ENCODE measurements at places on chromosomes 16 and 17. TPM values are rescaled to one million over a fixed set of nuclear protein-coding genes. Genes with fewer than 3 reads are reported as not detected.

DNA sequence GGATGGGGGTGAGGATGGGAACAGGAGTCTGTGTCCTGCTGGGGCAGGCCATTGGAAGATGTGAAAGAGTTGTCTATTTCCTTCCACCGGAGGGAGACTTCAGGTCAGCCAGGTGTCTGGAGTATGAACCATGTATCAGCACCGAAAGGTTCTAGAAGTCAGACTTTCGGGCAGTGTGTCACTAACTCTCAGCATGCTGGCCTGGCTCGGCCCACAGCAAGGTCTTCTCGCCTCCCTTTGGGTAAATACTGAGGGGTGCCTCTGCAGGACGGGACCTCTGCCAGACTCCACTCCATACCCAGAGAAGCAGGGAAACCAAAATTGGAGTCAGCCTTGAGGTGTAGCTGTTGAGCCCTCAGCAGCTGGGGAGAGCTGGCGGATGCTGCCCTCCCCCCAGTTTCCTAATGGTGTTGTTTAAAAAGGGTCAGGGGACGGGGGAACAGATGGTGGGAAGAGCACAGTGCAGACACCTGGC is 507 bp downstream of the CIITA start:
- DNase-seq: no peak

The KIF18B gene
- not detected for polyA plus RNA-seq

DNA sequence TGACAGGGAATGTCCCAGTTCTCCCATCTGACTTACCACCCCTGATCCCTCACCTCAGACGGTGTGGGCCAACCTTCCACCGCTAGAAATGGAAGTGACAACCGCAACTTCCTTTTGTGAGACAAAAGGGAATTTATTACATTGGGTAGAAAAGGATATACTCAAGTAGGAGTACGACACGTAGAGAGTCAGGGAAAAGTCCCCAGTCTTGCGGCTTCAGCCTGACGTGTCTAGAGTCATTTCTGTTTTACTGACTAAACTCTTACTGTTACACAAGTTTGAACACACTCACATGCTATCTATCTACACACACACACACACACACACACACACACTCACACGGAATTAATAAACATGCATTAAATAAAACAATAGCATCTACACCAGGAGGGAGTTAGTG is 178.9 kb downstream of the COPRS start:
- no peak for DNase-seq

DNA sequence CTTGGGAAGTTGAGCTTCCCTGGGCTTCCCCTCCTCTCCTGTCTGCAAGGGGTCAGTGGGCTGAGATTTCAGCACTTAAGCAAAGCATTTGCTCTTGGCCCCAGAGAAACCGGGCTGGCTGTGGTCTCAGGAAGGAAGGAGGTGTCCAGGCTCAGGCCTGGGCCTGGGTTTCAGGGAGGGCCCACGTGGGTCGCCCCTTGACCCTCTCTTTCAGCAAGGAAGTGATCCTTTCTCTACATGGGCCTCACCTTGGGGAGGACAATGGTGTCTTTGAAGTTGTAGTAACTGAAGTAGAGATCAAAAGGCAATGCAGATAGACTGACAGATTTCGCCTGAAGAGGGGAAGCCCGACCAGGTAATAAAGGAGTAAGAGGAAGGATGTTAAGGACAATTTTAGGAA is 2.7 kb downstream of the NOD2 start:
- DNase-seq: no peak

DNA sequence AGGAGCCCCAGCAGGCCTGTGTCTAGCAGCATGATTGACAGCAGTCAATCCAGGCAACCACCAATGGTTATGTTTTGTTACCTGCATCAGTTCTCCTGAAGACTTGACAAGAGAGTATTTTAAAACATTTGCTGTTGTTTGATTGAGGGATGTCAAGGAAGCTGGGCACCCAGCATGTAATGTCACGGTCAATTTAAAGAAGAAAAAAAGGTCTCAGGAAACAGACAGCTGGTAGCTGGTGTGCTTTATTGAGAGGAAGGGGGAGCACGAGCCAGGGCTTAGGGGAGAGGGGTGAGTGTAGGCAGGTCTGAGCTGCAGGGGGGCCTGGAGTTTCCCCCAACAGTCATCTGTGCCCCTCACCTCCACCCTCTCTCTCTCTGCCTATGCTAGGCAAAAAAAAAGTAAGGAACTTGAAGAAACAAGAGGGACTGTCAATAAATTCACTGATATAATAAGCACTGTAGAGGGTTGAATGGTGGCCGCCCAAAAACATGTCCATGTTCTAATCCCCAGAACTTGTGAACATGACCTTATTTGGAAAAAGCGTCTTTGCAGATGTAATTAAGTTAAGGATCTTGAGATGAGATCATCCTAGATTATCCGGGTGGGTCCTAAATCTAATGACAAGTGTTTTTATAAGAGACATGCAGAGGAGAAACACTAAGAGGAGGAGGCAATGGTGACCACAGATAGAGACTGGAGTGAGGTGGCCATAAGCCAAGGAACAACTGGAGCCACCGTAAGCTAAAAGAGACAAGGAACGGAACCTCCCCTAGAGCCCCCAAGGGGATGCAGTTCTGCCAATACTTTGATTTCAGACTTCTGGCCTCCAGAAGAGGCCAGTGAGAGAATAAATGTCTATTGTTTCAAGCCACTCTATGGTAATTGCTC is 14.5 kb downstream of the TSPOAP1 start:
- DNase-seq: no peak

DNA sequence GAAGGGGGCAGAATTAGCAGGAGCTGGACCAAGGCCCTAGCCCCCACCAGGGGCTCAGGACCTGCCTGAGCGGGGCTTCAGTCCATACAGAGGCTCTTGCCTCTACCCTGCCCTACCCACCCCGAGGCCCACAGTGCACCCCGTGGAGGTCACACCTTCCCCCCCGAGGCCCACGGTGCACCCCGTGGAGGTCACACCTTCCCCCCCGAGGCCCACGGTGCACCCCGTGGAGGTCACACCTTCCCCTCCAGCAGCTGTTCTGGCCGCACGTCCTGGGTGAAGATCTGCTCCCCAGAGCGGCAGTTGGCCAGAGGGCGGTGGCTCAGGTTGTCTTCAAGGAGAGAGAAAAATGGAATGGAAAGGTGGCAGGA is 11.4 kb downstream of the CASKIN2 start:
- peak; percentile 49 for DNase-seq

The SDR42E1 gene
- 2.4 TPM for polyA plus RNA-seq

GRCh38 chr17:63433746-63434591 is 12.1 kb downstream of the CYB561 start:
- DNase-seq: no peak

DNA sequence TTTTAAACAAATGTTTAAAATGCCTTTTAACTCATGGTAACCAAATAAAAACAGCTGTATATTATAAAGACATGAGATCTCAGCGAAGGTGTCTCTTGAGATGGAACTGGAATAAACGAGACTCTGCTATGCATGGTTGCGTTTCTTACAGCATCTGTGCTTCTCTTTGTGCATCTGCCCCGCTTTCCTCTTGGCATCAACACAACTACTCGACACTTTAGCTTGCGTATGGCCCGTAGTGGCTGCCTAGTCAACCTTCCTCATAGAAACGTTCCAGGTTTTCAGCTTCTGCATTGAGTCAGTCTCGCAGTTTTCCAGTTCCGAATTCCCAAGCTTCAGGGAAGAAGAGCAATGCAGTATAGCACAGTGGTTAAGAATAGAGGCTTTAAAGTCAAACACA is 214.9 kb downstream of the CEP112 start:
- no peak for DNase-seq

GRCh38 chr16:54424043-54424451 is 137.5 kb upstream of the IRX3 start:
- no peak for DNase-seq

The SNX20 gene
- 34.4 TPM for polyA plus RNA-seq

DNA sequence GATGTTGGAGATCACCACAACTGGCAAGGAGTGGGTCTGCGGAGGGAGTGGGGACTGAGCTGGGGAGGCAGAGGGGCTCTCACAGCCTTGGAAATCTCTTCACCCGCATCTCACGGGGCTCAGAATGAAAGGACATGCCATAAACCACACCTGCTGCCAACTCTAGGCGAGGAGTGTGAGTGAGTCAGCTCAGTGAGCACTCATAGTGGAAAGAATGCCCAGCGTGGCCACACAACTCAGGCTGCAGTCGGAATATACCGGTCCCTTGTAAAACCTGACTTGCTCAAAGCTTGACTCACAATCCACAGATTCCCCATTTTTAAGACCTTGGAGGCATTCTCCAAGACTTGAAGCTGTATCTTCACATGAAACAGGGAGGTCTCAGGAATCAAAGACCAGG is 36.7 kb downstream of the STAT5A start:
- no peak for DNase-seq

GRCh38 chr16:84836234-84836647 is 16.5 kb downstream of the CRISPLD2 start:
- DNase-seq: no peak

The SCIMP gene
- 0.22 TPM for polyA plus RNA-seq

GRCh38 chr17:4872786-4873185 is 26.6 kb upstream of the C17orf107 start:
- no peak for DNase-seq

DNA sequence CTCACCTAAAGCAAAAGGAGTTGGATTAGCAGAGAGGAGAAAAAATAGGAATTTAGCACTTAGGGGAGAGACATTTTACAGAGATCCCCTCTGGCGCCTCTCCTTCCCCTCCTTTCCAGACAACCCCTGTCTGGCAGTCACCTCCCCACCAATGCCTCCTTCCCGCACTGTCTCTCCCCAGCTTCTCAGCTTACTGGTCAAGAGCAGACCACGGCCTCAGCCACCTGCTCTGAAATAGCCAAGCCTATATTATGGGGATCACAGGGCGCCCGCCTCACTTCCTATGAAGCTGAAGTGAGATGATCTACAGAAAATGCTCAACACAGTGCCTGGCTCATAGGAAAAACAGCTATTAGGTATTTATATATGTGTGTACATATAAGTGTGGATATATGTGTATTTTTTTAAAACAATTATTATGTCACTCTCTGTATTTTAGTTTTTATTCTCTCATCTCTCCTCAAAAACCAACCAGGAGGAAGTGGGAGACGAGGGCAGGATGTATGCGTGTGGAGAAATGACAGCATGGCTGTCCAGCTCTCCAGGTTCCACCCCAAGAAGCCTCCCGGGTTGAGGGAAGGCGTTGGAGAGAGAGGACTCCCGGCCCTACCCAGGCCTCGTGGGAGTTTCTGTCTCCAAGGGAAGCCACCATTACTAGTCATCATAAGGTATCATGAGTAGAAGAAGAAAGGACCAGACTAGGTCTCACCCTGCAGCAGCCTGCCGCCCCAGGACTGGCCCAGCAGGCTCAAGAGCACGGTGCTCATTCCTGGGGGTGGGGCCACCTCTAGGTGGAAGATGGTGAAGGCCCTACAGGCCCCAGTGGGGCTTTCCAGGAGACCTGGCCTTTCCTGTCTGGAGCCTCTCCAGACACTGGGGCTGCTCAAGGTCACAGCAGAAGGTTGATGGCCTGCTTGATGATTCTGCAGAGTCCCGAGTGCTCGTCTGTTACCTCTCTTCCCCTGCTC is 27.2 kb downstream of the MAP3K14 start:
- peak; percentile 59 for DNase-seq

The ZFP3 gene
- polyA plus RNA-seq: 0.51 TPM

- DNase-seq: no peak
Measured at GRCh38 chr17:5492970-5493369, 6.6 kb downstream of the MIS12 start.

DNA sequence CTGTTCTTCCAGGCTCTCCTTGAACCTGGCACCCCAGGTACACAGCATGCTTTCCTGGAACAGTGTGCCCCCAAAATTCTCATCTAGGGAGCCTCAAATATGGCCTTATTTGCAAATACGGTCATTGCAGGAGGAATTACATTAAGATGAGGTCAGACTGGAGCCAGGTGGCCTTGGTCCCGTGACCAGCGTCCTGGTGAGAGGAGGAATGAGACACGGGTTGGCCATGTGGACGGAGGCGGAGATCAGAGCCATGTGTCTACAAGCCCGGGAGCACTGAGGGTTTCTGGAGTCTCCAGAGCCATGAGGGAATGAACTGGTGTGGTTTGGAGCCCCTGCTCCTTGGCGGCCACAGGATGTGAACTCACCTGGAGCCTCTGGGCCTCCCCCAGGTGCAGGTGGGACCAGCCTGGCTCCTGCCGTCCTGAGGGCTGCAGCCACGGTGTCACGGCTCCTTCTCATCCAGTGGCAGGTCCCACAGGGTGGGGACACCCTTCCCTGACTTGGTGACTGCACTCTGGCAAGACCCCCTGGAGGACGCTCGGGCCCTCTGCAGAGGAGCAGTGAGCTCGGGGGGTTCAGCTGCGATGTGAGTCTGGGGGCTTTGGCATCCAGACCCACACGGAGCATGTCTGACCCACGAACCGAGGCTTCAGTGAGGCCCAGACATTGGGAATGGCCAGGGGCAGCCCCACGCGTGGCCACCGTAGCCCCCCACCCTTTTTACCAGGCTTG is 21.8 kb upstream of the GNG13 start:
- DNase-seq: no peak

- DNase-seq: no peak
Measured at GRCh38 chr17:55341432-55341831, 76.7 kb downstream of the HLF start.

DNA sequence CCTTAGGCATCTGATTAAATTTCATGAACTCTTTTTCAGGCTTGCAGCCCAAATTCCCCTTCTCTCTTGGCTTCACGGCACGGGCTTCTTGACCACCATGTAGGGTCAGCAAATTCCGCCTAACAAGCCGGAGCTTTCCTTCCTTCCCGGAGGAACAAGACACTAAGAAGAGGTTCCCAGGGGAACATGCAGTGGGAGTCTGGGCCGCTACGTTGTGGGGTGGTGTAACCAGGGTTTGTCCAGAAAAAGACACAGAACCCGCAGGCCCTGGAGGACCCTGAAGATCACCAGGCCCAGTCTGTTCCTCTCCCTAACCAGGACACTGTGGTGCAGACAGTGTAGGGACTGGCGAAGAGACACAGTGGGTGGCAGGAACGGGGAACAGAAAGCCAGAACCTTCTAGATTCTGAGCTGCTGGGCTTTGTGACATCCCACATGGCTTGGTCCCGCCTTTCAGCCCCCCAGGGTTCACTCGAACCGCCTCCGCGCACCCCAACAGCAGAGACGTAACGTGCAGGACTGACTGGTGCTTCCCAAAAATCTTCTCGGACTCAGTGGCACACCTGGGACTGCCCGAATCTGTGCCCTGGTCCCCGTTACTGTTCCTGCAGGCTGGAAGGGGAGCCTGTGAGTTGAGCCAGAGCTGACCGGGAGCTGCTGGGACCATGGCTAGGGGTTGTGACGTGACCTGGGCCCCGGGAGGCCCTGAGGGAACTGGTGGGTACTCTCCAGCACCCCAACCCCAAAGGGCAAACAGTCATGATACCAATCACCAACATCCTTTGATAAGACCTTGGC is 55.2 kb downstream of the TBC1D16 start:
- no peak for DNase-seq

The PTX4 gene
- not detected for polyA plus RNA-seq

GRCh38 chr16:81917375-81917774 is 93.9 kb downstream of the SDR42E1 start:
- no peak for DNase-seq

GRCh38 chr16:31202414-31203375 is at the start of gene PYCARD:
TSS of gene PYCARD (minus strand) at chr16:31202760. CDS start at chr16:31202690, 70 bp downstream.
- no peak for DNase-seq

The DYNLRB2 gene
- polyA plus RNA-seq: 1.3 TPM

The TGFB1I1 gene
- polyA plus RNA-seq: 0.08 TPM

Measured in naive thymus-derived CD8-positive, alpha-beta T cell (primary cell).